ENCODE measurements at places on chromosomes 7 and 10. TPM values are rescaled to one million over a fixed set of nuclear protein-coding genes. Genes with fewer than 3 reads are reported as not detected.
A peak's percentile ranks its signal among the peaks of the same experiment; 100 is the strongest.

The FBXL15 gene
- 29.8 TPM for total RNA-seq

The RTKN2 gene
- total RNA-seq, result 9.5 TPM

- DNase-seq, result no peak
These were observed 371.9 kb upstream of the SHH start for GRCh38 chr7:156184164-156184563.

DNA sequence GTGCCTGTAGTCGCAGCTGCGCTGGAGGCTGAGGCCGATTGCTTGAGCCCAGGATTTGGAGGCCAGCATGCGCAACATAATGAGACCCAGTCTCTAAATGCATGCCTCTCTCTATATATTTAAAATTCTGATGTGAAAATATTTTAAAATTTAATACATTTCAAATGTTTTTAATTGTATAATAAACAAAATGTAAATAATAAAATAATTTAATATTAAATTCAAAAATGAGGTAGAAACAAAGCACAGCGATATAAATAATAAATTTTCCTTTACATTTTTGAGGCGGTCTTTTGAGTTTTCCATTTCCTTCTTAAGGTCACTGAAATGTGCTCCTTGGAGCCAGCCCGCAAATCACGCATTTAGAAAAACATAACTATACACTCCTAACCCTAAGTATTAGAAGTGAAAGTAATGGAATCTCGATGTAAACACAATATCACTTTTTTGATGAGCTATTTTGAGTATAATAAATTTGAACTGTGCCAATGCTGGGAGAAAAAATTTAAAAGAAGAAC, 523 bp upstream of the CDK1 start:
- DNase-seq, result no peak

DNA sequence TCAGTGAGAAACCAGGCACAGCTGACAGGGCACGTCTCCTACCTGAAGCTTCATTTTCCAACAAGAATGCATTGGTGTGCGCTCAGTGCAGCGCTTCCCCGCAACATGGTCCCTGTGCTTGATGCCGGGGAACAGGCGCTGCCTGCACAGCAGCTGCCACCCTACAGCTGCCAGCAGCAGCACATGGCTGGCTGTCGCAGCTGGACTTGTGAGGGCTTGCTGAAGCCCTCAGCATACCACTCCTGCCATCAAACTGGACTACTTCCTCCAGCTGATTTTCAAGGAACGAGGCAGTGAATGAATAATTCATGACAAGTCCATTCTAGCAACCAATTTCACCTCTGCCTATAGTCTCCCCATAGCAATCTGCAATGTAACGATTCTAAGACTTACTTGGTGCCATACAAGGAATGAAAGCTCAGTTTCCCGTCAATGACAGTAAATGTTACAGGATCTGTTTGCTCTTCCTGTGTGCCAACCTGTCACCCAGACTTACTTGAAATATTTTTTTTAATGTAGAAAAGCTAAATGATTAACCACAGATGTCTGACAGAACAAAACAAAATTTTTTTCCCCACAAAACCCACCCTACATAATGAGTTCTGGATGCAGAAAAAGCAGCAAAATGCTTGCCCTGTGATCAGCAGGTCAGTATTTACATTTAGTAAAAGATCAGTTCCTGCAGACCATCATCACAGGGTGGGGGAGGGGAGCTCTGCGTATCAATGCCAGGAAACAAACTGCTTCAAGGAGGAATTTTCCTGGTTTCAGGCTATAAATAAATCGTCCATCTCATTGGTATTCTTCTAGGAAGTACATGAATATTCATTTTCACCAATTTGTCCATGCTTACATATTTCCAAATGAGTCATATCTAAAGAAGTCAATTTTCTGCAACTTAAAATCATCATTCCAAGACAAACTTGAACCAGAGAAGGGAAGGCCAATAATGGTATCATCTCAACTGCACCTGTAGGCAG, 140.6 kb downstream of the ALOX5 start:
- peak; percentile 27 for DNase-seq

DNA sequence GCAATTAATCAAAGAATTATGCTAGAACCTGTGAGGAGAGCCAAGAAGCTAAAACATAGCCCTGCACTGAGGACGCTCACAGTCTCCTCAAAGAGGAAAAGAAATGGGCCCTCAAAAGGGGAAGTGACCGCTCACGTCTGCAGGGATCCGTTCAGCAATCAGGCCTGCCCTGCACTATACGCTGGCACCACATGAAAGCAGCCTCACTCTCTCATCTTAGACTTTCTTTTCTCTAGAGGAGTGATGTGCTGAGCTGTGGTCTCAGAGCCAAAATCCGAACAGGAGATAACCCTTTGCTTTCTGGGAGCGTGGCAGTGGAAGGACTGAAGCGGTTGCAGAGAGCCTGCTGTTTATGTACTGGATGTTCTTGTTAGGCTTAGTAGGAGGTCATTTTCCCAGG, 6.3 kb upstream of the IL2RA start:
- DNase-seq, result no peak

DNA sequence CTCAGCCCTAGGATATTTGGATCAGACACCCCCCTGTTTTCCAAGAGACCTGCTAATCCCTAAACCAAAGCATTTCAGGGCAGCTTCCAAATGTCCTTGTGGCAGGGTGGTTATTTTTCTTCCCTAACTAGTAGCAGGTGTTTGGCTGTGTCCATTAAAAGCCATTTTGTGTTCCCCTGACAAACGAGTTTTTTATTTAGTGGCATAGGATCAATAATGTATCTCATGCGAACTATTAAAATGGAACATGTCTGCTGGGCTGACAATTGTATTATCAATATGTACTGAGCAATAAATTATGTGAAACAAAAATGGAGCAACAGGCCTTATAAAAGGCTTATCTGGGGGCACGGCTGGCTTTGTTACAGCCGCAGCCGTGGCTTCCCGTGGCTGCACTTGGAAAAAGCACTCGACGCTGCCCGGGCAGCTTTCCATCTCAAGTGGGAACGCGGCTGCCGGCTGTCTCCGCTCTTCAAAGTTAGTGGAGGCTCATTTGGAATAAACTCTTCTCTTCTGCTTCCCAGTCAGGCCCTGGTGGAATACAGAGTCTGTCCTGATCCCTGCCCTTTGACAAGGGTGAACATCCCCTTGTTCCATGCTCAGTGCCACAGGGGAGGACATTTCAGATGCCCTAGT, 554.3 kb downstream of the TYW1 start:
- DNase-seq, result no peak

GRCh38 chr7:86207740-86208139, 436.0 kb upstream of the GRM3 start:
- no peak for DNase-seq

DNA sequence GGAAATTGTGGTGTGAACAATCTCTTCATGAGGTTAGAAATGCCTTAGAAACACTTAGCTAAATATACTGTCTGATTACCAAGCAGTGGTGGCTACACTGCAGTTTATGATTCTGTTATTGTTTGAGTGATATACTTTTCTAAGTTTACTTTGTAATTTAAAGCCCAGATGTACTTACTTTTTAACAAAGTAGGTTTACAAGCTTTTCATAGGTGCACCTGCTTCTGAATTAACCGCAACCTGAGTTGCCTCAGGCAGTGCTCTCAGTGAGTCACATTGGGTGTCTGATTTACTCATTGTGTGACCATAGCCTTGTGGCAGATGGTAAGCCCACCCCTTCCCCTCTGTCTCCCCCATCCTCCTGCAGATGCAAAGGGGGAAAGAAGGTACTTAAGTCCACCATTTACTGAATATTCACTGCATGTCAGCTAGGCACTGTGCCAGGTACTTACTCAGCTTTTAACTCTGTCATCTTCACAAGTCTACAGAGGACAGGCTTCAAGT, 9.0 kb downstream of the MTURN start:
- no peak for DNase-seq

GRCh38 chr10:78578929-78579328, 489.8 kb upstream of the ZMIZ1 start:
- DNase-seq, result no peak

DNA sequence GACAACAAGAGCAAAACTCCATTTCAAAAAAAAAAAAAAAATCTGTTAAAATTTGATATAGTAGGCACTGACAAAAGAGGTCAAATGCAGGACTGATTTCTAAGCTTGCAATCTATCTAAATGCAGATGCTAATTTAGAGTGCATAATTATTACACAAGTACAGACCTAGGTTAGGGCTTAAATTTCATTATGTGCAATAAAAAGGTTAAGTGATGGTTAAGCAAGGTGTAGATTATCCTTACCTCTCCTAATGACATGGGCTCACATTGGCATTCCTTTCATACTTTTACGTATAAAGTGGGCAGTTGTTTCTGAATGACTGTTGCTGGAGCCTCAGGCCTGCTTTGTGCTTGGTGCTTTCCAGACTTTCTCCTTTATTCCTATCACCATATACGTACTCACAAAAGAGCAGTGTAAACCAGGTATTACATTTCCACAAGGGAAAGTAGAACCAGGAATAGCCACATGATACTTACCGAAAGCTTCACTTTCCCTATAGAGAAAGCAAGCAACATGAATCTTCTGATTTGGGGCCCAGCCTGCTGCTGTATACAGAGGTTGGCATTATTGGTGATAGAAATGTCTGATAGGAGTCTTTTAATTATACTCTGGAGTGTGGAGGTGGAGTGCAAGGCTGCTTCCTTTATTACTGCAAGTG, 2.2 kb upstream of the CHCHD1 start:
- no peak for DNase-seq

GRCh38 chr7:146725520-146725919, 608.9 kb downstream of the CNTNAP2 start:
- DNase-seq, result no peak
